ENCODE measurements at places on chromosomes 11 and 22.

DNA sequence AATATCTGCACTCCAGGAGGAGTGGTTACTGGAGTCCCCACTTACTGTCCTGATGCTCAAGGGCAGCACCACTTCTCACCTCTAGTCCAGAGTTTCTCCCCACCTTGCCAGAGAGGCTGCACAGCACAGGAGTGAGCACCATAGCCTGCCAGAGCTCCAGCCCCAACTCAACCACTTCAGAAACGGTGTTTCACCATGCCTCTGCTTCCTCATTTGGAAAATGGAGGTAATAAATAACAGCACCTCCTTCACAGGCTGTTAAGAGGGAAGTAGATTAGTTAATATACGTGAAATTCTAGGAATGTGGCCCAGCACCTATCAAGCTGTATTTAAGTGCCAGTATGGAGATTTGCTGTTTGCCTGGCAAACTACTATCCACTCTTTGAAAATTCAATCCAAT, 63.0 kb downstream of the GALNT18 start:
- DNase-seq = no peak

- no peak for DNase-seq
These were observed 124.3 kb upstream of the TTC12 start for GRCh38 chr11:113189909-113190667.

- no peak for DNase-seq
These were observed 62.6 kb upstream of the SLC6A5 start for GRCh38 chr11:20536784-20537183.

- DNase-seq = no peak
These were observed 686.6 kb downstream of the LUZP2 start for GRCh38 chr11:25183411-25183810.

DNA sequence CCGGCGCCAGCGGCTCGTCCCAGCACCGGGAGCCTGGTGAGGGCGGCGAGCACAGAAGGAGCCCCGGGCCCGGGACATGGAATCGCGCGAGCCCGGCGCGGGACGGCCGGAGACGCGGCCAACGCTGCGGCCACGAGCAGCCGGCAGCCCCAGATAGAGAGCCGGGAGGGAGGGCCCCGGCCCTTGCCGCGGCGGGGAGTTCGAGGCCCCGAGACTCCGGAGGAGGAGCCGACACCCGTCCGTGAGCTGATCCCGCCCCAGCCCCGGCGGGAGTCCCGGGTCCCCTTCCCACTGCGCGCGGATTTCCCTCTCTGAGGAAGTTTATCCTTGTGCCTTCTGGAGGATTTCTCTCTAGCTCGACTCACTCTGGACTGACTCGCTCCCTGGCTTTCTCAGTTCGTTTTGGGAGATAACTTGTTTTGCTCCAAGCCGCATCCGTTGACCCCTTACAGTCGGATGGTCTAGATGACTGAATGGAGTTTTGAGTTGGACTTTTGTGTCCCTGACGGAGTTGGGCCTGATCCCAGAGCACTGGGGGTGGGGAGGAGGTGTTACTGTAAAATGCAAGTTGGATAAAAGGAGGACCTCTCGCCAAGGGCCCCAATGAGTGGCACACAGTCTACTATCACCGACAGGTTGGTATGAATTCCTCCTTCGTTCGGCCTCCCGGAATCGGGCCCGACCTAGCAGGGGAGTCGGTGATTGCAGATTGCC, 585 bp downstream of the ARHGEF12 start:
- peak; percentile 0 for DNase-seq

- DNase-seq = no peak
These were observed 1.6 kb downstream of the NR1H3 start for GRCh38 chr11:47259232-47259977.

GRCh38 chr11:116051494-116051893, 547.3 kb upstream of the CADM1 start:
- DNase-seq = no peak

DNA sequence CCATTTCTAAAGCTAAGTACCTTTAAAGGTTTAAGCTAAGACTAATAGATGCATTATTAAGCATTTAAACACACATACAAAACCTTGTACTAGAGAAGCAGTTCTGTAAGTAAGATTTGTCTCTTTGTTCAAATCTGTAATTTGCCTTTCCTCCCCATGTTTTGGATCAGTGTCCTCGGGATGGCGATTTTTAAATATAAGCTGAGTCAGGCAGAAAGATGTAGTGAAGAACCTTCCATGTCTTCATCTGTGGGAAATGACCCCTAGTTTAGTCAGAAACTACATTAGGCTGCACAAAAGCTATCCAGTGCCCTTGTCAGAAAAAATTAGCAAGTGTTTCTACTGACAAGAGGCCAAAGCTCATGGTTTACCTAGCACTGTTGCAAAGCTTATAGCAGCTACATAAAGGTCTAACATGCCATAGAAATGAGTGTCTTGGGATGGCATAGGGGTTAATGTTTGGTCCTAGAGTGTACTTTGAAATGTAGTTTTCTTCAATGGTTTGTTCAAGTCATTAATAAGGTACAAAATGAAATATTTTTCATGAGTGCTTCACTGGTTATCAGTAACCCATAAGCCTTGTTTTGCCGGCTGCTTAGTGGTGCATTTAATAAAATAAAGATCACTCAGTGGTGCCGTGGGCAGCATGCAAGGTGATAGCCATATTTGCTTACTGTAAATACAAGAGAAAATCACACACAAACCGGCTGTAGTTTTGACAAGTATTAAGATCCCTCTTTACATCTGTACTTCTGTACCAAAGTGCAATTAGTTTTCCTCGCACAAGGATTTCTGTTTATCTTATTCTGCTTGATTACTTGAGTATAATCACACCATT, 139.8 kb downstream of the ELP4 start:
- DNase-seq = no peak

DNA sequence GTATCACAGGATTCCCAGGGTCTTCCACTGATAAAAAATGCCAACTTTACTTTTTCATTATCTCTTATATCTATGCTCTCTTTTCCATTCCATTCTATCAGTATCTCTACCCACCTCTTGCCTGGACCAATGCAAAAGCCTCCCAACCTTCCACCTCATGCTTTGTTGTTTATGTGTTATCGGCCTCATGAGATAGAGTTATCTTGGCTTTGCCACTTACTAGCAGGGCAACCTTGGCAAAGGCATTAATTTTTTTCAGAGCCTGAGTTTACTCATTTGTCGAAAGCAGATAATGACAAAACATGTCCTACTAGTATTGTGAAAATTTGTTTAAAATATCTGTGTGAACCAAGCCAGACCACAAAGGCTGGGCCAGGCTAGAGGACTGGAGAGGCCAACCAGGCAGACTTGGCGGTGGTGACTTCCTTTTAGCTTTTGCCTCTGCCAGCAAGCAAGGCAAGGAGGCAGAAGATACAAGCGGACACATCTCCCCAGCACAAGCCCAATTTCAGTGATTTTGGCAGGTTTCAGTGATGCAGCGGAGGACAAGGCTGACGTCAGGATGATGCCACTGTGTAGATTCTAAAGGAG, 106.9 kb downstream of the ADAMTS15 start:
- no peak for DNase-seq

GRCh38 chr11:75554258-75555022, 7.6 kb upstream of the SERPINH1 start:
- no peak for DNase-seq

DNA sequence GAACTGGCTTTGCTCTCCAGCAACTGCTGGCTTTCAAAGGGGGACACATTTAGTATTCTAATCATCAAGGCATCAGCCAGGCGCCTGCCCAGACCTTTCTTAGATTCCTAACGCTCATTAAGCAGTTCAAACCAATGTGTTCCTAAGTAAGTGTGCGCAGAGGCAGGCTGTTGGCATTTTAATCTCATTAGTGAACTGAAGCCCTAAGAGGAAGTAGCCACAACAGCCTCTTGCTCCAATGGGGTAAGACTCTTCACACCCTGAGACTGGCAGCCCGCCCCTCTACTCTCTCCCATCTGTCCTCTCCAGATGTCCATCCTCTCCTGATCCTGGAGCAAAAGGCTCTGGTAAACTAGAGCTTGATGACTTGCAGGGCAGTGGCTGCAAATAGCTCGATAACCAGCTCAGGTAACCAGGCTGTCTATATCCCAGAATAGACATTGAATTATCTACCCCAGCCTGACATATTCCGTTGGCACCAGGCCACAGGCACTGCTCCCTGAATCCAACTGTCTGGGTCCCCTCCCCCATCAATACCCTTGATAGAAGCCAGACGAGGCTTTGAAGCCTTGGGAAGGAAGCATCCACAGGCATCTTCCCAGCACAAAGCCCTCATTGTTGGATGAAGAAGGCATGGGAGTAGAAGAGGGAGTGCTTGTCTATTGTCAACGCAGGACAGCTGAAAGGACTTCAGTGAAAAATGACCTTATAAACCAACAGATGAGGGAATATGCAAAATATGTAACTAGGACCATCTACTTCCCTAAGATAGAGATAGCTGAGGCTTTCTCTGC, 321.1 kb downstream of the TENM4 start:
- no peak for DNase-seq

GRCh38 chr22:33163815-33164214, 105.6 kb upstream of the SYN3 start:
- no peak for DNase-seq

- no peak for DNase-seq
These were observed 314.8 kb upstream of the CADM1 start for GRCh38 chr11:115819014-115819413.

- DNase-seq = no peak
These were observed 729.4 kb downstream of the OPCML start for GRCh38 chr11:132802947-132803346.

DNA sequence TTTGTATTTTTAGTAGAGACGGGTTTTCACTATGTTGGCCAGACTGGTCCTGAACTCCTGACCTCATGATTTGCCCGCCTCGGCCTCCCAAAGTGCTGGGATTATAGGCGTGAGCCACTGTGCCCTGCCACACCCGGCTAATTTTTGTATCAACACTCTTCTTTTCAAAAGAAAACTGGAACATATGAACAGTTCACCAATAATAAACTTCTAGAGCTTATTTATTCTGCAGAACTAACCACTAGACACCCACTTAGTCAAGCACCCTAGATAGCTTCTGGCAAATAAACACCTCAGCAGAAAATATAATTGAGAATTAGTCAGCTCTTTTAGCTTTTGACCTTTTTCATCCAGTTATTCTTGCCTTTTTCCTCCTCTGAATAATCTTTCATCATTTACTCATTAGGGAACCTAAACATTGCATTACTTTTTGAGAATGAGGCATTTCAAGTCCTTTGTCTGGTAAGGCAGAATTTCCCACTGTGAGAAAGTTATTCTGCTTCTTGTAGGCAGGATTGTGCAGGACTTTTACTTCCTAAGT, 27.3 kb upstream of the TMEM41B start:
- DNase-seq = no peak

- DNase-seq = no peak
These were observed 325.8 kb downstream of the OPCML start for GRCh38 chr11:133206313-133207005.

- DNase-seq = no peak
These were observed 1001.7 kb downstream of the BRD1 start for GRCh38 chr22:48825802-48826520.

DNA sequence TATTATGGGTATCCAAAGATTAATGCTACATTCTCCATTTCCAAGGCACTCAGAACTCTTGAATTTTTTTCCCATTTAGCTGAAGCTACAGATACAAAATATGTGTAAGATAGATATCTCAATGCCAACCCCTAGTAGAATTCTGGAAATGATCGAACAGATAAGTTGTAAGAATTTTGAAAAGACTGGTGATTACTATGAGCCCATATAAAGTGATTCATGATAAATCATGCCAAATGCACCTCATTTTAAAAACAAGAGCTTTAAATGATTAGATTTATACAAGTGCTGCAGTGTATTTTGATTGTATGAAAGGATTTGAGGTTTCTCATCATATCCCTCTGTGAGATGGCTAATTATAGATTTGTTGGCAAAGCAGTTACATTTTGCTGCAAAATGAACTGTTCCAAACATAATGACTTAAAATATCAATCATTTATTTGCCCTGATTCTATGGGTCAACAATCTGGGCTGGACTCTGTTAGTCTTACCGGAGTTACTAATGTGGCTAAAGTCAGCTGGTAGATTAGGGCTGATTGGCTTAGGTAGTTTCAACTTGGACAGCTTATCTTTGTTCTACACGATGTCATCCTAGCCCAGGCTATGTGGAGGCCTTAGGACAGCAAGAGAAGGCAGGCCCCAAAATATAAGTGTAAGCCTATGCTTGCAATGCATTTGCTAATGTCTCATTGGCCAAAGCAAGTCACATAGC, 3.4 kb downstream of the OR10V1 start:
- DNase-seq = no peak

- no peak for DNase-seq
These were observed 165.4 kb downstream of the AASDHPPT start for GRCh38 chr11:106242718-106243415.
